ENCODE measurements at places on chromosomes 16 and 17. TPM values are rescaled to one million over a fixed set of nuclear protein-coding genes. Genes with fewer than 3 reads are reported as not detected.
A peak's percentile ranks its signal among the peaks of the same experiment; 100 is the strongest.

DNA sequence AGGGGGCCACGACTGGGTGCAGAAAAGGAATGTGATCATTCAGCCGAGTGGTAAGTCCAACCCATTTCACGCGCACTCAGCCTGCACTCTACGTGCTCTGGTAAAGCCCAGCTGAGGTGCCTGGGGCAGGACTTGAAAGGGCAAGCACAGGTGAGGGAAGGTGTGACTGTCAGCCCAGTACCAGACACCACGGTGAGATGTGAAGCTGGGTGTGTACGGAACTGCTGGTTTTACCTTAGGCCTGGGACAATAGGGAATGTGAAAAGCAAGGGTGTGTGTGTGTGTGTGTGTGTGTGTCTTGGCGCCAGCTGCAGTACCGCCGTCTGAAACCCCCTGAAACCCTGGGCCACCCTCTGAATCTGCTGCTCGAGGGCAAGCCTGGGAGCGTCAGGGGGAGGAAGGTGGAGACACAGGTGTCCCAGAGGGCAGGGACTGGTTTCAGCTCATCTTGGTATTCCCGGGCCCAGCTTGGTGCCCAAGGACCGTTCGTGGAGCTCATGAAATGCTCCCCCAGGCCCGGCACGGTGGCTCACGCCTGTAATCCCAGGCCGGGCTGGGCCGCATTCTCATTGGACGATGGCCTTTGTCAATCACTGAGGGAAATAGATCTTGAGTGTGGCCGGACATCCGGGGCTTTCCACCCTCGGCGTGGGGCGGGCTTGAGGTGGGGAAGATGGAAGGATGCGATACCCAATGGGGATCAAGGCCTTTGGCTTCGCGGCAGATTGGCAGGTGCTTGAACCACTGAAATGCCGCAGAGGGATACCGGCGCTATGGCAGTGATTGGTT is 27.8 kb upstream of the ST6GALNAC1 start:
- peaks cover 6% of the 10 kb centered on the region for H3K36me3 ChIP-seq
- no peaks in the 10 kb centered on the region for H3K27me3 ChIP-seq
- peaks cover 24% of the 10 kb centered on the region for H3K4me1 ChIP-seq
- peak; percentile 99 for DNase-seq
- H3K27ac ChIP-seq, result peak overlapping the region; percentile 90
- peak overlapping the region; percentile 91 for H3K4me3 ChIP-seq

NOS2 gene
- total RNA-seq, result not detected

- peaks cover 5% of the 10 kb centered on the region for H3K27me3 ChIP-seq
- no peak for DNase-seq
- H3K27ac ChIP-seq, result no peak overlapping the region
- no peak overlapping the region for H3K4me3 ChIP-seq
- H3K36me3 ChIP-seq, result no peaks in the 10 kb centered on the region
- H3K4me1 ChIP-seq, result no peaks in the 10 kb centered on the region
These were observed 78.8 kb upstream of the CDYL2 start for GRCh38 chr16:80883159-80883642.

DNA sequence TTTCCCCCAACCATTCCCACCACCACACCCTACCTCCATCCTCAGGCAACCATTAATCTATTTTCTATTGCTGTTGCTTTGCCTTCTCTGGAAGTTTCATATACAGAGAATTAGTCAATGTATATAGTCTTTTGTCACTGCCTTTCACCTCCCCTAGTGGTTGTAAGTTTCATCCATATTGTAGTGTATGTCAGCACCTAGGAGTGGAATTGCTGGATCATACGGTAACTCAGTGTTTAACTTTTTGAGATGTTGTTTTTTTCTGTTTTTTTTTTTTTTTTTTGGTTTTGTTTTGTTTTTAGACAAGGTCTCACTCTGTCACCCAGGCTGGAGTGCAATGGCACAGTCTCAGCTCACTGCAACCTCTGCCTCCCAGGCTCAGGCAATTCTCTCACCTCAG is 16.9 kb downstream of the EEF2K start:
- no peaks in the 10 kb centered on the region for H3K27me3 ChIP-seq
- DNase-seq, result no peak
- H3K36me3 ChIP-seq, result peaks cover 40% of the 10 kb centered on the region
- peaks cover 14% of the 10 kb centered on the region for H3K4me1 ChIP-seq
- no peak overlapping the region for H3K4me3 ChIP-seq
- H3K27ac ChIP-seq, result peak overlapping the region; percentile 52

- H3K4me3 ChIP-seq, result no peak overlapping the region
- no peak for DNase-seq
- no peak overlapping the region for H3K27ac ChIP-seq
- no peaks in the 10 kb centered on the region for H3K36me3 ChIP-seq
- peaks cover 4% of the 10 kb centered on the region for H3K4me1 ChIP-seq
These were observed 53.0 kb downstream of the SMPD3 start for GRCh38 chr16:68395167-68395786.

DNA sequence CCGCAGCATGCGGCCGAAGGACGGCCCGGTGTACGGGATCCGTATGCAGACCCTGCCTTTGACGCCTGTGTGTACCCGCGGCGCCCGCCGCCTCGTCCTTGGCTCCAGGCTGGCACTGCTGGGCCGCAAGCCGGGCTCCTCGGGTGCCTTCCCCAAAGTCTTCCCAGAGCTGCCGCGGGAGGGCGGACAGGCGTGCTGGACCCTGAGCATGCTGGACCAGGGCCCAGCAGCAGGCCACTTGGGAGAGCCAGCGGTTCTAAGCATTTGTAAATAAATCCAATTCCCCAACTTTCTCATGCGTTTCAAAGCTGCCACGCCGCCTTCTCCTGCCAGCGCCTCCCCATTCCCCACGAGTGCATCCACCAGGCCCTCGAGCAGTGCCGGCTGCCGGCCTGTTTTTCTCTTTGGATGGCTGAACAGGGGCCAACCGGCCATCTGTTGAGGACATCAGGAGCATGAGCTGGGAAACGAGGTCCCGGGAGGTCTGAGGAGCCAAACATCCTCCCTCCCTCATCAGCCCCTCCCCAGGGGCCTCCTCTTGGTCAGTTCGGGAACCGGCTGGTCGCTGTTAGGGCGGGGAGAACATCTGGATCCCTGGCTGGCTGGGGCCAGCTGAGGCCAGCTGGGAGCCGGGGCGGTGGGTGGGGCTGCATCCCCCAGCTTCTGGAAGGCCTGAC is 20.5 kb upstream of the PABPN1L start:
- H3K4me1 ChIP-seq, result peaks cover 6% of the 10 kb centered on the region
- H3K27ac ChIP-seq, result no peak overlapping the region
- H3K27me3 ChIP-seq, result no peaks in the 10 kb centered on the region
- H3K4me3 ChIP-seq, result no peak overlapping the region
- no peak for DNase-seq
- no peaks in the 10 kb centered on the region for H3K36me3 ChIP-seq

DNA sequence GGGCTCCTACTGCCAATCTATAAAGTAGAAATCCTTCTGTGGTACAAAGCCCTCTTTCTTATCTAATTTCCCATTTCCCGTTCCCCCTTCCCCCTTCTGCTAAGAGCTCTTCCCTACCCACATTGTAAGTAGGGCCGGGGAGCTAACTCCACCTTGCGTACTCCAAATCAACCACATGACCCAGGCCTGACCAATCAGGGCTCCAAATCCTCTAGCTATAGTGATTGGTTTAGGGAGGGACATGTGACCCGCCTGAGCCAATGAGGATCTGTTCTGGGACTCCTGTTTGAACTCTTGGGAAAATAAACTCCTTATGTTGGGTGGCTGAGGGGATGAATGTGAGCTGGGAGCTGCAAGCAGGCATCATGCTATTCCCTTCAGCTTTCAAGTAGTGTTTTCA is 40.9 kb upstream of the MEOX1 start:
- H3K4me3 ChIP-seq, result no peak overlapping the region
- no peaks in the 10 kb centered on the region for H3K36me3 ChIP-seq
- H3K27ac ChIP-seq, result no peak overlapping the region
- no peak for DNase-seq
- H3K27me3 ChIP-seq, result peaks cover 21% of the 10 kb centered on the region

DNA sequence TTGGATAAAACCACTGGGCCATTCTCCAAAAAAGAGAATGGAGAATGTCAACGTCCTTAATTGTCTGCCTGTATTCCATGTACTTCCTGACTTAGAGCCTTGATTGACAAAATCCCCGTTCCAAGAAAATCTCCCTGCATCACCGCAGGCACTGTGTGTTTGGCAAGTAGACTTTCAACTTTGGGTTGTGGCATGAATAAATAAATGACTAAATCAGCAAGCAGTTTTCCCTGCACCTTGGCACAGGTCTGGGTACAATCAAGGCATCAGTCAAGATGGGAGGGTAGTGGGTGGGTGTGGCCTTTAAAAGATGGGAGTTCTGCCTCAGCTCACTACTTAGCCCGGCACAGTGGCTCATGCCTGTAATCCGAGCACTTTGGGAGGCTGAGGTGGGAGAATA is 248.5 kb upstream of the RPL38 start:
- H3K4me3 ChIP-seq, result no peak overlapping the region
- no peak overlapping the region for H3K27ac ChIP-seq
- H3K27me3 ChIP-seq, result peaks cover 9% of the 10 kb centered on the region
- no peak for DNase-seq
- no peaks in the 10 kb centered on the region for H3K4me1 ChIP-seq

ARHGDIA gene
- total RNA-seq, result 715 TPM

DNA sequence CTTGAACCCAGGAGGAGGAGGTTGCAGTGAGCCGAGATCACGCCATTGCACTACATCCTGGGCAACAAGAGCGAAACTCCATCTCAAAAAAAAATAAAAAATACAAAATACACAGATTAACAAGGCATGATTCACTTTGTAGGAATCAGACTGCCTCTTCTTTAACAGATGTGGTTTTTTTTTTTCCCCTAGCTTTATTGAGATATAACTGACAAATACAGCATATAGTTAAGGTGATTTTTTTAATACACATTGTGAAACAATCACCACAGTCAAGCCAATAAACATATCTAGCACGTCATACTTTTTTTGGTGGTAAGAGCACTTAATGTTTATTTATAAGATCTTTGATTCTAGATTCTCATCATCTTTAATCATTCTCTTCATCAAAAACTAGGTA is 87.8 kb downstream of the SPAG9 start:
- H3K36me3 ChIP-seq, result peaks cover 28% of the 10 kb centered on the region
- H3K4me3 ChIP-seq, result no peak overlapping the region
- no peaks in the 10 kb centered on the region for H3K27me3 ChIP-seq
- no peak overlapping the region for H3K27ac ChIP-seq
- DNase-seq, result no peak

GRCh38 chr17:49783791-49784190 is 4.7 kb upstream of the KAT7 start:
- no peak overlapping the region for H3K27ac ChIP-seq
- no peak for DNase-seq
- H3K36me3 ChIP-seq, result no peaks in the 10 kb centered on the region
- peaks cover 2% of the 10 kb centered on the region for H3K27me3 ChIP-seq
- H3K4me1 ChIP-seq, result peaks cover 21% of the 10 kb centered on the region
- no peak overlapping the region for H3K4me3 ChIP-seq

JPH3 gene
- total RNA-seq, result 0.16 TPM

DNASE1L2 gene
- 2.2 TPM for total RNA-seq

- no peak for DNase-seq
- H3K36me3 ChIP-seq, result no peaks in the 10 kb centered on the region
- H3K4me3 ChIP-seq, result no peak overlapping the region
These were observed 177.9 kb upstream of the NLRP1 start for GRCh38 chr17:5762191-5762590.

DNA sequence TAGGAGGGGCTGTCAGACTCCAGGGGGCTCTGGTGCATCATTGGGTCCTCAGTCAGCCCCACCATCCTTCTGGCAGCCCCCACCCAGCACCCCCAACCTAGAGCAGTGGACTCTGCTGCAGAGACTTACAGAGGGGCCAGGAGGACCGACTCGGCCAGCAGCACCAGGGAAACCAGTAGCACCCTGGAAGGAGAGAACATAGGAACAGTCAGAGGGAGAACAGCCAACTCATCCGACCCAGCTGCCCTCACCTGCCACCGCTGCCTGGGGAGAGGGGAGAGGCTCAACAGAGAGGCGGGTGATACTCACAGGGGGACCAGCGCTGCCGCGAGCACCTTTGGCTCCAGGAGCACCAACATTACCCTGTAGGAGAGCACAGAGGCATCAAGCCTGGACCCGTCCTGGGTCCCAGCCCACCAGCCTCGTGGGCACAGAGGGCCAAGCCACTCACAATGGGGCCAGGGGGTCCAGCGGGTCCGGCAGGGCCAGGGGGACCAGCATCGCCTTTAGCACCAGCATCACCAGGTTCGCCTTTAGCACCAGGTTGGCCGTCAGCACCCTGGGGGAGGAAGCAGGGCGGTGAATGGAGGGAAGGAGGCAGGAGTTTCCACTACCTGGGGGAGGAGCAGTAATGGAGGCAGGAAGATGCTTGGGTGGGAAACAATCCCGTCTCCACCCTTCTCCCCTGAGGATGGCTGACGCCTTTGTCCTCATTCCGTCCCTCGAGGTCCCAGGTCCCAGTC is 11.7 kb downstream of the COL1A1 start:
- no peaks in the 10 kb centered on the region for H3K27me3 ChIP-seq
- no peak overlapping the region for H3K27ac ChIP-seq
- no peaks in the 10 kb centered on the region for H3K4me1 ChIP-seq
- H3K36me3 ChIP-seq, result no peaks in the 10 kb centered on the region
- DNase-seq, result no peak

TBX21 gene
- total RNA-seq, result 40.4 TPM

DNA sequence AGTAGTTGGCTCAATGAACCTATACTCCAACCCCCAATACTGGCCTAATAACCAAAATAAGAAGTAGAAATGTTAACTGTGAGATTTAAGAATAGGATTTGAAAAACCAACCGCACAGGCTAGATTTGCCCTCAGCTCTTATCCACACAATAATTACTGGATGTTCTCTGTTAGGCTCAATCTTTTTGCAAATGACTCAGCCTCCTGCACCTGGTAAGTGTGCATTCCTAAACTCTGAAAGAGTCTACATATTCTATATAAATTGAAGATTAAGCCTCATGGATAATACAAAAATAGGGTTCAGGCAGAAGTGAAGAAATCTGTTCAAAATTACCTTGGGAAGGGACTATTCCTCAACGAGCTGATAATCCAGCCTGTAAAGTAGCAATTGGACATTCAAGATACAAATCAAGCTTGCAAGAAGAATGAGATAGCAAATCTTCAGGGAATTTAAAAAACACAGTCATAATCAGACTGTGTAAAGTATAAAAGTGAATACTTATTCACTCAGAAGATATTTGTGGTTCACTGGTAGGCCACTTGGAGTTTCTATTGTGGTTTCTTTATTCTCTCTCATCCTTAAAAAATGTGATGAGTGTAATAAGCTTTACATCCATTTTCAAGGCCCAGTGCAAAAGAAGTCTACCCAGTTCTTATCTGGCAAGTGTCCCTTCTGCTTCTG is 931.9 kb upstream of the SOX9 start:
- no peak overlapping the region for H3K4me3 ChIP-seq
- H3K4me1 ChIP-seq, result no peaks in the 10 kb centered on the region
- no peak for DNase-seq
- H3K36me3 ChIP-seq, result no peaks in the 10 kb centered on the region
- no peak overlapping the region for H3K27ac ChIP-seq

DNA sequence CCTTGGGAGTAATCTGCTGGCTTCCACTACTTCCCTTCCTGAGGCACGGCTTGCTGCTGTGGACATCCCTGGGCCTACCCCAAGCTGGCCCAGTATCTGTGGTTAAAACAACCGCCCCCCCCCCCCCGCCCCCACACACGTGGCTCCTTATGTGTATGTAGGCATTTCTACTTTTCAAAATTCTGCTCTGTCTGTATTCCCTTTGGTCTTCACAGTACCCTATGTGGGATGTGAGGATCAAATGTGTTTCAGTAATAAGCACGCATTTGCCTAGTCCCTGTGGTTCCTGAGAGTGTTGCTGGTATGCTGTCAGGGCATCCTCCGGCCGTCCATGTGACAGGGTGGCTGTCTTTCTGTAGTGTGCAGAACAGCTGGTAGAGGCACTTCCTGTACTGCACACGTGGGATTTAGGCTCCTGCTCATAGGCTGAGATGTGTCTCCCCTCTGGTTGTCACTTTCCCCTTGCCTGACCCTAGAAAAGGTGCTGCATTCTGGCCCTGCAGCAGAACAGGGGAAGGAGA is 2.2 kb downstream of the NT5M start:
- peak overlapping the region; percentile 85 for H3K4me3 ChIP-seq
- peak; percentile 59 for DNase-seq
- peaks cover 31% of the 10 kb centered on the region for H3K4me1 ChIP-seq

TBC1D3L gene
- total RNA-seq, result 22.5 TPM
